Fibroblast of the conjunctiva (primary cell): ENCODE measurements at places on chromosomes 12 and 14.

GRCh38 chr14:106556665-106557289 lies 1030.4 kb downstream of the TMEM121 start:
- DNase-seq = no peak

DNA sequence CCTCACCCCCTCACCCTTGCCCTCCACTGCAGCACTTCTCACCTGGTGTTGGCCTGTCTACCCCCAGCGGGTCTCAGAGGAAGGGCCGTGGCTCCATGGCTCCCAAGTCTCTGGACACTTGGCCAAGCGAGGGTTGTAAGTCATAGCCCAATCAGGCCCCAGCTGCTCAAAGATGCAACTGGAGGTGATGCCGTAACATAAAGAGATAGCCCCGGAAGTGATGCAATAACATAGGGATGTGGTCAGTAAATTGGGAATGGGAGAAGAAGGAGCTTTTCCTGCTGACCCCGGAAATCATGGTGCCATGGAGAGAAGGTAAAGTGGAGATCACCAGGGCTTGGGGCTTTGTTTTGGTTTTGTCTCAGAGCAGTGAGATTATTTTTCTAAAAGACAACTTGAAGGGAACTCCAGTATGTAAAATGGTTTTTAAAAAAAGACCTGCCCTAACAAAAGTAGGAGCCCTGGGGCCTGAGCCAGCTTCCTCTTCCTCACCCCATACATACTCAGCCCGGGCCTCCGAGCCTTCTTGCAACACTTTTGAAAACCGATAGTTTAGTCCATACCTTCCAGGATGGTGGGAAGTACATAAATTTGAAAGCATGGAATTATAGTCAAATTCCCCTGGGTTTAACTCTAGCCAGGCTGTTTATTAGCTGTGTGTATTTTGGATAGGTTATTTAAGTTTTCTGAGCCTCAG lies 212.5 kb downstream of the CRADD start:
- peak; percentile 29 for DNase-seq

- no peak for DNase-seq
Observed at GRCh38 chr14:103732868-103733620, 17.4 kb downstream of the ZFYVE21 start.

GRCh38 chr12:6361834-6362233 lies 13.5 kb downstream of the SCNN1A start:
- DNase-seq = no peak

- DNase-seq = no peak
Observed at GRCh38 chr14:69561893-69562292, 12.8 kb downstream of the CCDC177 start.

GRCh38 chr12:40819436-40820108 lies 127.3 kb downstream of the CNTN1 start:
- DNase-seq = no peak

GRCh38 chr12:48996794-48997718 lies 2.1 kb downstream of the DDN start:
- DNase-seq = no peak
